ENCODE measurements at places on chromosomes 13 and 19.

DNA sequence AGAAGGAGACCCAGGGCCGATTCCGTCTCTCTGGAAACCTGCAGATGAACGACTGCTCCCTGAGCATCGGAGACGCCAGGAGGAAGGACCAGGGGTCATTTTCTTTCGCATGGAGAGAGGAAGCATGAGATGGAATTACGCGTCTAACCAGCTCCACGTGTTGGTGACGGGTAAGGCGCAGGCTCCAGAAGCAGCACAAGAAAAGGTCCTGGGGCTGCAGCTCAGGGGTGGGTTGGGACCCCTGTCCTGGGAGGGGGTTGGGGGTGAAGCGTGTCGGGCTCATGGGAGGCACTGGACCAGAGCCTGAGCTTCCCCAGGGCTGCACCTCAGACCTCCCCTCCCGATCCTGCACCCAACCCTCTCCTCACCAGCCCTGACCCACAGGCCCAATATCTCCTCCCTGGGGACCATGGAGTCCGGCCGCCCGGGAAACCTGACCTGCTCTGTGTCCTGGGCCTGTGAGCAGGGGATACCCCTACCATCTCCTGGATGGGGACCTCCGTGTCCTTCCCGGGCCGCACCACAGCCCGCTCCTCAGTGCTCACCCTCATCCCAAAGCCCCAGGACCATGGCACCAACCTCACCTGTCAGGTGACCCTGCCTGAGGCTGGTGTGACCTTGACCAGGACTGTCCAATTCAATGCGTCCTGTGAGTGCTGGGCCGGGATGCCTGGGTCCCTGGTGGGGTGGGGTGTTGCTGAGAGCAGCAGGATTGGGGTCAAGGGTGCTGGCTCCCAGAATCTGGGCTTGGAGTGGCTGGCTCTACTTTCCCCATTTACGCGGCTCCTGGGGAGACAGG lies 39.6 kb upstream of the CD33 start:
- no peak for DNase-seq

DNA sequence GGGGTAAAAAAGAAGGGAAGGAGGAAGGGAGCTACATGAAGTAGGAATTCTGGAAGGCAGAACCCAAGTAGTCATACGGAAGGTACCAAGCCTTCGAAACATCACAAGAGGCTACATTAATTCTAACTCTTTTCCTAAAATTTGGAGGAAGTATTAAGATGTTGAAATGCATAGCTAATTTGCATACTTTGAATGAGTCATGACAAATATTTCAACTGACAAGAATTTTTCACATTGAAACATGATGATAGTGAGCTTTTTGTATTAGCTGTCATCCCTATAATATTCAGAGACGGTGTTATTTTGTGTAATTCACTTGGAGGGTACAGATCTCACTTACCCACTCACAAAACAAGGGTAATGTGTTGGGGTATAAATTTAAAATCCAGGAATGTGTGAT lies 9.1 kb upstream of the ACOD1 start:
- no peak for DNase-seq

- no peak for DNase-seq
Observed at GRCh38 chr13:100513987-100514670, 74.5 kb downstream of the GGACT start.

DNA sequence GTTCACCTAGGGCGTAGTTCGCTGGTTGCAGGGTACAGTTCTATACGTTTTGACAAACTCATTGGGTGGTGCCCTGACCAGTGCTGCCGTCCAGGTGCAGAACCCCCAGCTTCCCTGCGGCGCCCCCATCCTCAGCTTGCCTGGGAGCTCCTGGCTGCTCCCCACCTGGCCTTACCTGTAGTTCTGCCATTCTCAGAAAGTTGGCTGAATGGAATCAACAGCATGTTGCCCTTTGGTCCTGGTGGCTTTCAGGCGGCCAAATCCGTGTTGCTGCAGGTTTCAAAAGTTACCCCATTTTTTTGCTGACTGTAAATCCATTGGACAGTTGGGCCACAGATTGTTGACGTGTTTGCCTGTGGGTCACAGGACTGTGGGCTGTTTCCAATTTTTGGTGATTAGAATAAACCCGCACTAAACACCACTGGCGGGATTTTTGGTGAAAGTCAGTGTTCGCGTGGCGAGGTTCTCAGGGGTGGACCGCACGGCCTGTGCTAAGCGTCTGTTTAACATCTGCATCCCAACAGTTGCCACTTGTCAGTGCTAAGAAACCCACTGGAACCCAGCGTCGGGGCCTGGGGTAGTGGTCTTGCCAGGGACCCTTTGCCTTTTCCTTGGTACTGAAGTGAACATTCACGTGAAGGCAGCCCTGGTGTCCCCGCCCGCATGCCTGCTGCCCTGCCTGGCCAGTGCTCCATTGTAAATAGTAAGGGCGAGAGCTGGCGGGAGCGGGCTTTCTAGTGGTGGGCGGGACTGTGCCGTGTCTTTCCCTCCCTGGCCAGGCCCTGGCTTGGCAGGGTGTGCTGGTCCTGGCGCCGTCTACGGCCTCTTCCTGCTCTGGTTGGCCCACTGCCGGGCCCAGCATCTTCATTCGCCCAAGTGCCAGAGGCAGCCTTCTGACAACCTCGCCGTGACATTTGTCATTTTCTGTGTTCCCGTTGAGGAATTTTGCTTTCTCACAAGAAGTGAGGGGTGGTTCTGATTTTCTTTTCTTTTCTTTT lies 3.3 kb downstream of the DOT1L start:
- peak; percentile 73 for DNase-seq

- DNase-seq: no peak
Observed at GRCh38 chr13:109599901-109600657, 186.3 kb downstream of the IRS2 start.

DNA sequence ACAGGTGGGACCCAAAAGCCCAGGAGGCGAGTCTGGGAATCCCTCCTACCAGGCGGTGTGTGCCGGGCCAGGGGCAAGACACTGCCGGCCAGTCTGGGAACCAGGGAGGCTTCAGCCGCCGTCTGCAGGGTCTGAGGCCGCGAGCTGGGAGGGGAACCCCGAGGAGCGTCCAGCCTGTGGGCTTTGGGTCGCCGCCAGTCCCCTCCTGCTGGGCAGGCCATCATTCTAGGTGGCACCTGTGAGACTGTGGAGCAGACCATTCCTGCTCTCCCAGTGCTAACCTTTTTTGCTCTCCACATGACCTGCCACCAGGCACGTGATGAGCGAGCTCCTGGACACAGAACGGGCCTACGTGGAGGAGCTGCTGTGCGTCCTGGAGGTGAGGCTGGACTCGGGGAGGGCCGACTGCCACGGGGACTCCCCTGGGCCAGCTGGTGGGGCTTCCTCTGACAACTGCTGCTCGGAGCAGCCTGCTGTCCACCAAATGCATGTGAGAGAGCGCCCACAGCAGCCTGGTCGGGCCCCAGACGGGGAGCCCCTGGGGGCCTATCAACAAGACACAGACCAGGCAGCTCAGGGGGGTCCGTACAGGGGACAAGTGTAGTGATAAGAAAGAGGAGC lies 24.6 kb upstream of the F7 start:
- no peak for DNase-seq

DNA sequence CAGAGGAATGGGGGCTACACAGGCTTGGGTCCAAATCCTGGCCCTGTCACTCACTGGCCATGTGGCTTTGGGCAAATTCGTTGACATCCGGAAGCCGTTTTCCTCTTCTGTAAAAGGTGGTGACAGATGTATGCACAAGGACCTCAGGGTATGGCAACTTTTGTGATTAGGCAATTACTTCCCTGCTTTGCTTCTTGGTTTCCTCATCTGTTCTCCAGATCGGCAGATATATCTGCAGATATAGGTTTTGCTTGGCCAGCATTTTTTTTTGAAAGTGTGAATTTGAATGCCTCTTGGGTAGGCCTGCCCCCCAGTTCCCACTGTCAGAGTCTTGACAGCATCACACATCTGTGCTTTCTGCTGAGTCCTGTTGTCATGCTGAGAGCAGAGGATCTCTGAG lies 17.7 kb downstream of the TMEM272 start:
- no peak for DNase-seq

DNA sequence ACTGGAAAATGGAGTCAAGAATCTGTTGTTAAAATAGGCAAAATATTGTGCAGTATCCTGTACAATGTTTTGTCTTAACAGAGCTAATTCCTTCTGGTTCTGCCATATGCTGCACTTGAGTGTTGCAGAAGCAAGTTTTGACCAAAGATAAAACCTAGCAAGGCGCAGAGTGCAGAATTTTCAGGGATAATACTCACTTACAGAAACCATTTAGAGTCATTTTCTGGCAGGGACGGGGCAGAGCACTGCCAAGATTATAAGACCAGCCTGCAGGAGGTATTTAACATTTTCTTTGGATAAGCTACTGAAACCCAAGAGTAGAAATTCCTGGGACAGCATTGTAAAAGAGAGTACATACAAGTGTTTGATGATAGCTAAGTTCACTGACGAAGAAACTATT lies 159.5 kb upstream of the EDNRB start:
- DNase-seq: no peak

GRCh38 chr13:24624801-24625231 lies 55.4 kb upstream of the ATP12A start:
- no peak for DNase-seq

- DNase-seq: no peak
Observed at GRCh38 chr13:27171244-27171826, at the start of gene USP12. Gene USP12, minus strand, starts transcription at chr13:27171811. Its CDS starts 172 bp downstream, at chr13:27171639.

- peak; percentile 18 for DNase-seq
Observed at GRCh38 chr13:99658261-99658991, 157.2 kb downstream of the TM9SF2 start.

DNA sequence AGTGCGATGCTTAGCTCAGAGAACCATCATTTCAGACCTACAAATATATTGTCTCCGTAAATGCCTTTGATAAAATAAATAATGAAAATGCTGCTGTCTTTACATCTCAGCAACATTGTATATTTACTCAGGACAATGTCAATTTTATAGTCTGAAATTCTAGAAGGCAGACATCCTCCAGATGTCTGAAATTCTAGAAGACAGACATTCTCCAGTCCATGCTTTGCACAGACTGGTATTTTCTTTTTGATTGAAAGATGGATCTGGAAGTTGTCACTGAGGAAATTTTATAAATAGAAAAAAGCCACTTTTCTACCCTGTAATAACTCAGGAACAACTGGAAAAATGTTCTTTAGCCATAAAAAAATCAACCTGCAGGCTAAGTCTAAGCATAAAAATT lies 2293.3 kb downstream of the PCDH9 start:
- DNase-seq: no peak

DNA sequence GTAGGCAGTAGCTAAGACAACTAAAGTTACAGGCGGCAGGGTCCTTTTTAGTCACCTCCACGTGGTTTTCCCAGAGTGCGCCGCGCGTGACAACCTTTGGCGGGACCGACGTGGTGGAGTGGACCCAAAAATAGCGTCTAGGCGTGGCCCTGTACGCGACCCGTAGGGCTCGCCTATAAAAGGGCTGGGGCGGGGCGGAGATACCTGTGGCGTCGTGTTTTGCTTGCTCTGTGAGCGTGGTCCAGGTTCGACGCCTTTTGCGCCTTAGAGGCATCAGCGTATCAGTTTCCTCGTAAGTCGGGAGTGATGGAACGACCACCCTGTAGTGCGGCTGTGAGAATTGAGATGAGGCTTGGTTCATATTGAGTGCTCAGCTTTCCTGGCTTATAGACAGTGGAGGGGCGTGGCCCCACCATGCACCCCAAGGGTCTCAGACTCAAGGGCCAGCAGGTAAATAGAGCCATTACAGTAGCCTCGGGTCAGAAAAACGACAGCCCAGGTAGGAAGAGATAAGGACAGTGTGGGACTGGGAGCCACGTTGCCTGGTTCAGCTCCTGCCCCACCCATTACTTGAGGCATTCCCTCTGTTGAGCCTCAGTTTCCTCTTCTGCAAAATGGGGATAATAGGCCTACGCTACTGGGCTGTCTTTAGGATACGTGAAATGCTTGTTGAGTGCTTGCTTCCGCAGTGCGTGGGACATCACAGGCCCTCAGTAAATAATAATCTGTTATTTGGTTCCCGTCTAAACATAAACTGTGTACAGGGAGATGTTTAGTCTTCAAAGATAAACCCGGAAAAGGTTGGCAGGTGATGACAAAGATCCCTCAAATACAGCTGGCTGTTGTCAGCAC lies 693 bp upstream of the TMED1 start:
- no peak for DNase-seq

DNA sequence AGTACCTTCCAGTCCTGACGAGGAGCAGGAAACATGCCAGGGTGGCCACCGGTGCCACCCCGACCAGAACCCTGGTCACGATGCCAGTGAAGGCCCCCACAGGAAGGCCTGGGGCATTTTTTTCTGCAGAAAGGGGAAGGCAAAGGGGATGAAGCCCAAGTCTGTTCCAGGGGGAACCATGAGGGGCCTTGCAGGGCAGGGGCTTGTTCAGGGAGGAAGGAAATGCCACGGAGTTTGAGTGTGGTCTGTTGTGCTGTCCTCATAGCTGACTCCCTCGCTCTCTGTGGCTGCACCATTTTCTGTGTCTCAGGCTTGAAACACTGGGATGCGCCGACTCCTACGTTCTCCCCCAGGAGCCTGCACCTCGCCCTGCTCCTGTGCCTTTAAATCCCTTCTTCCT lies 27.5 kb upstream of the CEACAM1 start:
- DNase-seq: no peak

- DNase-seq: no peak
Observed at GRCh38 chr19:49427339-49427738, 2.2 kb downstream of the GFY start.

DNA sequence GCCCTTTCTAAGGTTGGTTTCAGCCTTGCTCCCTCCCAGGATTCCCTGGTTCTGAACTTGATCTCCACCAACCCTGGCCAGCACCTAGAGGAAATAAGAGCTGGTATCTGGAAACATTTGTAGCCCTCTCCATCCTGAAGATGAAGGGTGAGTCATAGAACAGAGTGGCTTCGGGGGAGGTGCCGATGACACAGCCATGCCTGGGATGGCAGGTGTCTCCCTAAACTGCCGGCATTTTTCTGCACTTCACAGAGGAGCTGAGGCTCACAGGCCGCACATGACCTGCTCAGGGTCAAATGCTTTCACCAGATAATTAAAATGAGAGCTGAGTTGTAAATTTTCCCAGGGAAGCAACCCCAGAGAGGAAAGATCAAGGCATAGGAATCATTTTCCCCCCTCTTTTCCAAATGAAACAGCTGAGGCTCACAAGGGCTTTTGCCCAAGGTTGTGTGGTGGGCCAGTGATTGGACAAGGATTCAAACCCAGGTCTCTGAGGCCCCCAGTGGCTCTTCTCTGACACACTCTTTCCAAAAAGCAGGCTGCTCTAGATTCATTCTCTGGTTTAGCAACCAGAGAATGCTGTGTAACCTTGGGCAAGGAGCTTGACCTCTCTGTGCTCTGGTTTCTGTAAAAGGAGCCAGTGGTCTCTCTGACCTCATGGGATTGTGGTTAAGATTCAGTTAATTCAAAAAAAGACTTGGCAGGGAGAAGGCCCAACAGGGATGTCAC lies 1.2 kb upstream of the SLC25A42 start:
- DNase-seq: peak; percentile 75

GRCh38 chr13:78679329-78679728 lies 20.4 kb upstream of the OBI1 start:
- DNase-seq: no peak

GRCh38 chr13:109485136-109485794 lies 301.1 kb downstream of the IRS2 start:
- no peak for DNase-seq
